ENCODE measurements at places on chromosomes 5 and 9.
A peak's percentile ranks its signal among the peaks of the same experiment; 100 is the strongest.

DNA sequence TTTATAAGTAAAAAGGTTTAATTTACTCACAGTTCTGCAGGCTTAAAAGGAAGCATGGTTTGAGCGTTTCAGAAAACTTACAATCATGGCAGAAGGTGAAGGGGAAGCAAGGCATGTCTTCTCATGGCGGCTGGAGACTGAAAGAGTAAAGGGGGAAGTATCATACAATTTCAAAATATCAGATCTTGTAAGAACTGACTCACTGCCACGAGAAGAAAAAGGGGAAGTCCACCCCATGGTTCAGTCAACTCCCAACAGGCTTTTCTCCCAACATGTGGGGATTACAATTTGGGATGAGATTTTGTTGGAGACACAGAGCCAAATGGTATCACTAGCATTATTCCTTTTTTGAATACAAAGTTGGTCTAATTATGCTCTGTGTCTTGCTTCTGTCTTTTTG lies 627.9 kb upstream of the ST8SIA4 start:
- DNase-seq = no peak

GRCh38 chr5:37554405-37554739 lies 175.3 kb downstream of the WDR70 start:
- no peak for DNase-seq

DNA sequence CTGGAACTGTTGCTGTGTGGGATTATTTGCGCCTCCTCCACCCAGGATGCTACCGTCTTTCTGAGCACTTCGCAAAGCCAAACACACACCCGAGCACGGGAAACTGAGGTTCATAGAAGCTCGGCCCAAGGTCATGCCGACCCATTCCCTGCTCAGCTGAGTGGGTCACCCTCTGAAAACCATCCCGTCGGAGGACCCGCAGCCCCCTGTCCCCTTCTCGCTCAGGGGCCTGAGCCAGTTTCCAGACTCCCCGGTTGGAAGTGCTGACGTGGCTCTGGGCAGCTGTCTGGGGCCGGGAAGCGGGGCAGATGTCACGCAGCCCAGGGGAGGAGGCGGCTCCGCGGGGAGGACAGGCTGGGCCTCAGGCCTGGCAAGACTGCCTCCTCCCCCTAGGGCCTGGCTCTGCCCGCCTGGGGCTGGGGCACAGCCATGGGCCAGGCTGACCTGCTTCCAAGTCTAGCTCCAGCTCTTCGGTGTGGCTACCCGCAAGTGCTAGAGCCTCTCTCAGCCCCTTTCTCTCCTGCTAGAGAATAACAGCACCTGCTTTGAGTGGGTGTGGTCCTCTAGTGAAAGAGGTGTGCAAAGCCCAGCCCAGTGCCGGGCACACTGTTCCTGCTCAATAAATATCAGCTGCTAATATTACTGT lies 9.9 kb upstream of the CXXC5 start:
- no peak for DNase-seq

DNA sequence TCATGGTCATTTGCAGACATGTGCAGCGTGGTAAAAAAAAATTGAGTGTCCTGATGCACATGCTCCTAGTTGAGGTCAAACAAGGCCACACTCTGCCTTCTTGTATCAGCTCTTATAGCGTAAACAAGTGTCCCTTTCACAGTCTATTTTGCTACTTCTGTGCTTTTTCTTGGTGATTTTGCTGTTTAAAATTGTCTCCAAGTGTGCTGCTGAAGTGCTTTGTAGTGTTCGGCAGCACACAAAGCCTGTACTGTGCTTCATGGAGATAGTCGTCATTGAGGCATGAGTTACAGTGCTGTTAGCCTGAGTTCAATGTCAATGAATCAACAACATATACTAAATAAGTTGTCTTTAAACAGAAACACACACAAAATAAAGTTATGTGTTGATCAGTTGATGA lies 690.4 kb upstream of the MEF2C start:
- no peak for DNase-seq

DNA sequence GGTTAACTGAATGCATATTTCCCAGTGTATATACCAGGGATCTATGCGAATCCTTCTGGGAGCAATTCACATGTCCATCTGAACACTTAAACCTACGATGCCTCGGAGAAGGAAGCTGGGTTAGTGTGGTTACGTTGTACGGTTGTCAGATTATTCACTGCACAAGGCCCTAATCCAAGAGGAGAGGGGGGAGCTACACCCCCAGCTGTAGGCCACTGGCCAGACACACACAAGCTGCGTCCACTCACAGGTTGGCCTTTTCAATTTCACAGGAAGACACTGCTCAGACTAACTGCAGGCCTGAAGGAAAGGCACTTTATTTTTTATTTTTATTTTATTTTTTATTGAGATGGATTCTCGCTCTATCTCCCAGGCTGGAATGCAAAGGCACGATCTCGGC lies 184.5 kb upstream of the GNA14 start:
- DNase-seq = no peak

DNA sequence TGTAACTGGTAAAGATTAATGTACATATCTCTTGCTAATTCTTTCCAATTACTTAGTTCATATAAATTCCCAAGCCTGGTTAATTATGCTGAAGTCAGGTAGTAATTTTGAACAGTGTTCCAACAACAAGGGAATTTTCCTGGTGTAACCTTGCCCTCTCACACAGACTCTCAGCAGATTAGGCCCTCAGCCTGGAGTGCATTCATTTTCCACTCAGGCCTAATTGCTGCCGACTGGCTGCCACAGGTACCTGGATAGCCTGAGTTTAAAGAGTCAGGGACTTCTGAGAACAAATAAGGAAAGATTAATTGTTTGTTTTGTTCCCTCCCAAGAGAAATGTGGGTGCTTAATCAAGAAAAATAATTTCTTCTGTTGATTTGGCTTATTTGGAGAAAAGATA lies 71.4 kb downstream of the PPIC start:
- no peak for DNase-seq

GRCh38 chr9:129231759-129232158 lies 53.7 kb upstream of the IER5L start:
- DNase-seq = no peak

DNA sequence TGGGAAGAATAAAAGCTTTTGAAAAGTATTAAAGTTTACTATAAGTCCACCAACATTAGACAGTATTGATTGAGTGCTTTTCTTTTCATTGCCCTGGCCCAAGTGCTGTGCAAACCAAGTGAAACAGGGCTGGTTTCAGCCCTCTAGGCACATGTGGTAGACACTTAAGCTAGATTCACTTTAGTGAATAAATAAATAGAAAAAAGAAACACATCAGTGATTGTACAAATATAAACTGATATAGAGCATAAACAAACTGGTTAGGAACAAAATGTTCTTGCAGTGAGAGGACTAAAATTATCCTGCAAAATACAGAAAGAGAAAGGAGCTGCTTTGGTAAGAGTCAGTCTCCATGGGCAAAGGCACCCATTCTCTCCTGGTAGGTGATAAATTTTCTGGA lies 29.7 kb downstream of the ACTBL2 start:
- DNase-seq = no peak

GRCh38 chr9:96183751-96184150 lies 118.2 kb downstream of the HSD17B3 start:
- DNase-seq = no peak

- DNase-seq = no peak
These were observed 561 bp downstream of the DAPK1 start for GRCh38 chr9:87498046-87498810.

DNA sequence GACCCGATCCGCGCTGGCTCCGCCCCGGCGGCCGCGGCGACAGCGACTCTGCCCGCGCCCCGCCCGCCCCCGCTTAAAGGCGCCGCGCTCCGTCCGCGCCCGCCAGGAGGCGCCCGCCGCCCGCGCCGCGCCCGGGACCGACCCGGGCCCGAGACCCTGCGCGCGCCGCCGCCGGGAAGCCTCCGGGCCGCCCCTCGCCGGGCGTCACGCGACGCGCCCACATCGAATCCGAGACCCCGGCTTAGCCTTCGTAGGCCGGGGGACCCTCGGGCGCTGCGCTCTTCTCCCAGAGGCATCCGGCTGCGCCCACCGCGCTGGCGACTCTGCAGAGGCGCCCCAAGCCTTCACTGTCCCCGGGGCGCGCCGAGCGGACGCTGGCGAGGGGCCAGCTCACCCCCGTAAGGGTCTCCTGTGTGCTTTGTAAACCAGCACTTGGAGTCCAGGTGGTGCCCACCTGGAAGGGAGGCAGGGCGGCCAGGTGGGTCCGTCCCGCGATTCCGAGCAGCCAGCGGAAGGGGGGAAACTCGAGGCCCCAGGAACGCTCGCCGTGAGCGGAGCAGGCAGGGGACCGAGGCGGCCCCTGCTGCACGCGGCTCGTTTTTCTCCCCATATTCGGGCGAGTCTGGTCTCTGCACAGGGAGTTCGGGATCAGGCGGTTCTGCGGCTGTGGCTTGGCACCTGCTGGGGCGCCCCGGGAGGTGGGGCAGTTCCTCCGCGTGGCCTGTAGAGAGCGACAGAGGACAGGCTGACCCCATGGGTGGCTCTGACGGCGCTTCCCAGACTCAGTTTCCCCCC lies 423 bp upstream of the ABCA2 start:
- DNase-seq = peak; percentile 29

GRCh38 chr9:27047136-27047535 lies 41.7 kb upstream of the LRRC19 start:
- no peak for DNase-seq

- no peak for DNase-seq
These were observed 50.8 kb upstream of the NOTCH1 start for GRCh38 chr9:136596630-136597031.

- DNase-seq = no peak
These were observed 599.1 kb upstream of the TYRP1 start for GRCh38 chr9:12094046-12094445.

- peak; percentile 48 for DNase-seq
These were observed 30.4 kb downstream of the JADE2 start for GRCh38 chr5:134555890-134556311.

GRCh38 chr5:103744159-103744558 lies 181.6 kb upstream of the NUDT12 start:
- no peak for DNase-seq

DNA sequence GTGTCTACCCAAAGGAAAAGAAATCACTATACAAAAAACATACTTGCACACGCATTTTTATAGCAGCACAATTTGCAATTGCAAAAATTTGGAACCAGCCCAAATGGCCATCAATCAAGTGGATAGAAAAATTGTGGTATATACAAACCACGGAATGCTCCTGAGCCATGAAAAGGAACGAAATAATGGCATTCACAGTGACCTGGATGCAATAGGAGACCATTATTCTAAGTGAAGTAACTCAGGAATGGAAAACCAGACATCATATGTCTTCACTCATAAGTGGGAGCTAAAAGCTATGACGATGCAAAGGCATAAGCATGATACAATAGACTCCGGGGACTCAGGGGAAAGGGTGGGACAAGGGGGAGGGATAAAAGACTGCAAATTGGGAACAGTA lies 78.4 kb downstream of the ENC1 start:
- DNase-seq = no peak

- no peak for DNase-seq
These were observed 744 bp downstream of the TARS1 start for GRCh38 chr5:33441241-33442177.

DNA sequence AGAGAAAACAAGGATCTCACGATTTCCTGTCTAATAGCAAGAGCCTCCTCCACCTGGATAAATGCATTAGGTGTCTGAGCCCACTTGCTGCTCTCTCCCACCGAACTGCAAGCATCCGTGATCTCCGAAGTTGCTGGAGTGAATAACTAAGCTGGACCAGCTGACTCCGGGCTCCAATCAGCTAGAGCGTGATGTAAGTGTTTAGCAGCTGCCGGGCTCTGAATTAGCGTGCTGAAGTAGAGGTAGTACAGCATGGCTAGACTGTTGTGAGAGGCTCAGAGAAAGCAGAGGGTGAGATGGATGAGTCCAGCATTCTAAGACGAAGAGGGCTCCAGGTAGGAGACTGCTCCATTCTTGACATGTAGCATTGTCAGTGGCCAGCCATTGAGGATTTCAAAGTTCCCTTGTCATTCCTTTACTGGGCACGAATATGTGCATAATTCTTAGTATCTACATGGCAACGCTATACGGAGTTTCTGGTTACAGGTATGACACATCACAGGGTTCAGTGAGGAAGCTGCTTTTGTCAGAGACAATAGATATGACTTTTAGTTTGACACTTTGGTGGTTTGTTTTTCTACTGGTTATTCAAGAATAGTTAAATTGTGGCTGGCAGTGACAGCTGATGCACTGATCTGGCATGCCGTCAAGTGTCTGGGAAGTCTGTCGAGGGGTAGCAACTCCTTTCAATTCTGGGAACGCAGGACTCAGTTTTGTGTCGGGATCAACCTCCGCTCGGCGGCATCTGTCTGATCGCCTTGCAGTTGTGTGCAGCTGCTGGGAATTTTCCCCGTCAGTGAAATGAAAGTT lies 232.6 kb downstream of the MAST4 start:
- DNase-seq = no peak

GRCh38 chr5:144203750-144204596 lies 33.3 kb downstream of the KCTD16 start:
- no peak for DNase-seq

- DNase-seq = no peak
These were observed 174.9 kb downstream of the TMEM161B start for GRCh38 chr5:88093765-88094164.

GRCh38 chr5:16902846-16903245 lies 33.2 kb downstream of the MYO10 start:
- no peak for DNase-seq

GRCh38 chr5:78930721-78931120 lies 54.4 kb downstream of the ARSB start:
- no peak for DNase-seq

GRCh38 chr5:102018279-102018678 lies 277.8 kb downstream of the SLCO4C1 start:
- DNase-seq = no peak

DNA sequence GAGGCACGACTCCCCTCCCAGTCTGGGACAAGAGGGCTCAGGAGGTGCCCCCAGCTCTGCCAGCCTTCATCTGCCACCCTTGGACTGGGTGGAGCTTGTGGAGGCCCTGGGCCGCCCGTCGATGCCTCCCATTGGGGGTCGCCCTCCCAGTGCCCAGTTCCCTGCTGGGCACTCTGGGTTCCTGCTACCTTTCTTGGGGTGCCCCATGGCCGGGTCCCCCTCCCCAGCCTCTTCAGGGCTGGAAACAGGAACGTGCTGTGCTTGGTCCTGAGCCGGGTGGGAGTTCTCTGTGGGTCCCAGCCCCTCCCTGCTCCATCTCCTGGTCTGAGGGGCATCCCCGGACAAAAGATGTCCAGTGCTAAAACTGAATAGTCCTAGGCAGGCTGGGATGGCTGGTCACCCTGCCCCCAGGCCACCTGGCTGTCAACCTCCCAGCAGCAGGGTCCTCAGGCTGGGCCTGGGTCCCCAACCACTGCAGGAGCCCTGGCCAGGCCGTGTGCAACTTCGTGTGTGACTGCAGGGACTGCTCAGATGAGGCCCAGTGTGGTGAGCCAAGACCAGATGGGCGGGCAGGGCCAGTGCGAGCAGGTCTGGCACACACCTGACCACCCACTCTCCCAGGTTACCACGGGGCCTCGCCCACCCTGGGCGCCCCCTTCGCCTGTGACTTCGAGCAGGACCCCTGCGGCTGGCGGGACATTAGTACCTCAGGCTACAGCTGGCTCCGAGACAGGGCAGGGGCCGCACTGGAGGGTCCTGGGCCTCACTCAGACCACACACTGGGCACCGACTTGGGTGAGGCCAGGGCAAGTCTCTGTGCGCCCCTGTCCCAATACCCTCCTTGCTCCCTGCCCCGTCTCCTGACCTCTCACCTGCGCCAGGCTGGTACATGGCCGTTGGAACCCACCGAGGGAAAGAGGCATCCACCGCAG lies 784 bp downstream of the MAMDC4 start:
- no peak for DNase-seq

All from stimulated activated CD8-positive, alpha-beta memory T cell treated with anti-CD3 and anti-CD28 coated beads, Interleukin-2, amount 100 ng/mL, for 1 hour (primary cell).